ENCODE measurements at places on chromosomes 5 and 9. TPM values are rescaled to one million over a fixed set of nuclear protein-coding genes. Genes with fewer than 3 reads are reported as not detected.

Gene NRARP
- 1.6 TPM for polyA plus RNA-seq

Gene GTF3C4
- polyA plus RNA-seq = 4.7 TPM

Gene PJA2
- 47.3 TPM for polyA plus RNA-seq

- no peak for DNase-seq
Observed at GRCh38 chr9:112332674-112332976, 794 bp downstream of the PTBP3 start.

- no peak for DNase-seq
Observed at GRCh38 chr9:95175523-95175922, 142.0 kb downstream of the FANCC start.

DNA sequence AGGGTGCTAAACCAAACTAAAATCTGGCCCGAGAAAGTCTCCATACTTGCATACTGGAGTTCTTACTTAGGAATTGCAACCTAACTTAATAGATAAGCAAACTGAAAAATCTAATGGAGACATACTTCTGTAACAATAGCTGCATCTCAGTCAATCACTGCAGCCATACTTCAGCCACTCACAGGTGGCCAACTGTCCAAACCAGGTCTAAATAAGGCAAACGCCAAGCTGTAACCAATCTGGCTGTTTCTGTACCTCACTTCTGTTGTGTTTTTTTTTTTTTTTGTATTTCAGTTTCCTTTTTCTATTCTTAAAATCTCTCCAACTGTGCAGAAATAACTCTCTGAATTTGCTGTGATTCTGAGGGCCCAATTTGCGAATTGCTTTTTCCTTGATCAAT lies 4.4 kb upstream of the NDUFB6 start:
- DNase-seq = no peak

DNA sequence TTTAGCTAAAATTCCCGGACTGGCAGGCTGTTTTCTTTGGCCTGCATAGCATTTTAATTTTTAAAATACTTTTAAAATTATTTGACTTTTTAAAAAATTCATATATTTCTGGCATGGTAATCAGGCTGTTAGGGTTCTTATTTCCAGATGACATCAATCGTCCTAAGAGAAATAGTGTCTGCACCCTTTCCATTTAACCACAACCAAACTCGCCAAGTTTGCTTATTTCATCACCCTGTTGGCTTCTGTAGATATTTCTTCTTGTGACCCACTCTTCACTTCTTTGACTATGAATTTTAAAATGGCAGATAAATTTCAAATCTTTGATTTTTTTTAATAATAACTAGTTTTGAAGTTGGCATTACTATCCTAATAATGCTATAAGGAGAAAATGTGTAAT lies 675.7 kb upstream of the FTMT start:
- no peak for DNase-seq

- no peak for DNase-seq
Observed at GRCh38 chr5:116091416-116091815, 6.6 kb downstream of the COMMD10 start.

DNA sequence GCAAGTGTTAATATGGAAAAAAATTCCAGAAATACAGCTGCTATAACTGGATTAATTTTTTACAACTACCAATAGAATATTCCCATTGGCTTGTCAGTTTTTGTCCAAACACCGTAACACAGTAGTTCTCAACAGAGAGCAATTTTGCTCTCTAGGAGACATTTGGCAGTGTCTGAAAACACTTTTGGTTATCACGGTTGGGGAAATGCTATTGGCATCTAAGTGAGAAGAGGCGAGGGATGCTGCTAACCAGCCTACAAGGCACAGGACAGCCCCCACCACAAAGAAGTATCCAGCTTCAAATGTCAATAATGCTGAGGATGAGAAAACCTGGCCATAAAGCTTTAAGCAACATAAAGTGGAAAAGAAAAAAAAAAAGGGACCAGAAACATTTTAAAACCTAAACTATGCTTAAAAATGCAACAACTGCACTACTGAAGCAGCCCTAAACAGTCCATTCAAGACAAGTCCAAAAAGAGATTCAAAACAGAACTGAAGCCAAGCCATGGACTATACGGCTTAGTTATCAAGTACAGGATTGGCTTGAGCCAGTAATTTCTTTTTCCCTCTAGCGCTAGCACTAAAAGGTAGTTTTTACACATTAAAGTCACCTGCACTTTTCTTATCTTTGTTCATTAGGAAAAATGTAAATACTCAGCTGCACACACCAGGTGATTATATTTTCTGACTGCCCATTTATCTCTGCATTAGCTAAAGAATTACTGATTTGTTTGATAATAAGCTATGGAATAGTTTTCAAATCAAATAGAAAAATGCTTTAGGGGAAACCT lies 83.9 kb downstream of the NR3C1 start:
- no peak for DNase-seq

- no peak for DNase-seq
Observed at GRCh38 chr5:156383510-156384265, 56.7 kb downstream of the SGCD start.
